Activated CD4-positive, alpha-beta T cell treated with anti-CD3 and anti-CD28 coated beads for 24 hours (primary cell): ENCODE measurements at places on chromosomes 2 and 18.

DNA sequence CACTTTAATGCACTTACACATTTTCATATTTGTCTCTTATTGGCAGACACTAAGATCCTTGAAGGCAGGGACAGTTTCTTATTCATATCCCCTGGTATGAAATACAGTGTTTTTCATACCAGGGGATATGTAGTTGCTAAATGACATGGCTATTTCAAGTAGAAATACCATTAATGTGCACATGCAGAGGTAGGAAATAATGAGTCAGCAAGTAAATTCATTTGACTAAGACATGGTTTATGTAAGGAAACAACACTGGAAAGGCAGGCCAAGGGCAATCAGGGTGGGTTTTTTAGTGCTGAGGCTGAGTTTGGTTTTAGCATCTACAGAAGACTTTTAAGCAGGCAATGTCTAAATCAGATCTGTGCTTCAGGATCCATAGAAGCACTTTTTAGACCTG, 155.9 kb downstream of the WDPCP start:
- DNase-seq: no peak

DNA sequence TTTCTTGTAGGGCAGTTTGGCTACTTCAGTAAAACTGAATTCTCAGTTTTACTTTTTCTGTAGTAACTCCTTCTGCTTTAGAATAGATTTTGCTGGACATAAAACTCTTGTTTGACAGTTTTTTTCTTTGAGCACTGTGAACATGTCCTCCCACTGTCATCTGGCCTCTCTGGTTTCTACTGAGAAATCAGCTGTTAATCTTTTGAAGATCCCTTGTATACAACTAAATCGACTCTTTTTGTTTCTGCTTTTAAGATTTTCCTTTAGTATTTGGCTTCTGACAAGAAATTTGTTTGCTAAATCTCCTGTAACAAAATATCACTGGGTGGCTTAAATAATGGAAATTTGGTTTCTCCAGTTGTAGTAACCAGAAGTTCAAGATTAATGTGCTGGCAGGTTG, 570.9 kb upstream of the RAB6C start:
- no peak for DNase-seq

DNA sequence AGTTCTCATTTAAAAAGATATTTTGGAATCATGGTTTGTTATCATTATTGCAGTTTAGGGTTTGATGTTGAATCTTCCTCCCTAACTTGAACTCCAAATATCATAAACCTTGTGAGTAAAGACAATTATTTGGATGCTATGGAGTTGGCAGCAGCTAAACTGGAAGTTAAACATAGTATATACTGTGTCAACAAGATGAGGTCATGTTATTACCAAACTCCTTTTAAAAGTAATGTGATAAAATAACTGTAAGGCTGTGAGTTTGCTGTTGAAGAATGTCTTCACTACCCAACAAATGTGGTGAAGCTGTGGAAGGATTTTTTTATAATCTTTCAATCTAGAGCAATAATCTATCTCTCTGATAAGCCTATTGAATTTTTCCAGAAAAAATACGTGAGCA, 16.0 kb downstream of the DNAH6 start:
- no peak for DNase-seq

DNA sequence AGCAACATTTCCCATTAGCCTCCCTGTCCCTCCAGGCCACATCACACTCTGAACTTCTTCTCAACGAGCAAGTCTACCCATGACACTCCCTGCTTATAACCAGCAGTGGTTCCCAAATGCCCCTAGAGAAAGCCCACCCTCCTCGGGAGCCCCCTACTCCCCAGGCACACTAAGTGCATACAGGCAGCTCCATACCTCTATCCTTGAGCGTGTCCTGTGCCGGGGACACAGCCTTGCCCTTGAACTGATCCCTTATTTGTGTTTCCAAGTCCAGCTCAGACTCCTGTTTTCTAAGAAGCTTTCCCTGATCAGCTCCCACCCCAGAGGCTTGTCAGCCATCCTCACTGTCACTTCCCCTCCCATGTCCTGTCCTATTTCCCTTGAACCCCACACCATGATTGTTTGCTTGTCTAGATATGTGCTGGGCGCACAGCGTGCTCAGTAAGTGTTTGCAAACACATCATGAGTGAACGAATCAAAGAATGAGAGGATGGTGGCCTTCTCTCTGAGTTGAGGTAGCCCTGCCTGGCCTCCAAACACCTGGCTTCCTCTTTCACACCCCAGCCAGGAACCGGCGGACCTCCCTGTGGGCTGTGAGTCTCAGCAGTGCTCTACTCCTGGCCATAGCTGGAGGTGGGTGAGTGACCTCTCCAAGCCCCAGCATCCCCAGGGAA, 2.1 kb downstream of the TEX51 start:
- no peak for DNase-seq

- no peak for DNase-seq
Observed at GRCh38 chr18:33573193-33573592, 4.8 kb upstream of the ASXL3 start.

DNA sequence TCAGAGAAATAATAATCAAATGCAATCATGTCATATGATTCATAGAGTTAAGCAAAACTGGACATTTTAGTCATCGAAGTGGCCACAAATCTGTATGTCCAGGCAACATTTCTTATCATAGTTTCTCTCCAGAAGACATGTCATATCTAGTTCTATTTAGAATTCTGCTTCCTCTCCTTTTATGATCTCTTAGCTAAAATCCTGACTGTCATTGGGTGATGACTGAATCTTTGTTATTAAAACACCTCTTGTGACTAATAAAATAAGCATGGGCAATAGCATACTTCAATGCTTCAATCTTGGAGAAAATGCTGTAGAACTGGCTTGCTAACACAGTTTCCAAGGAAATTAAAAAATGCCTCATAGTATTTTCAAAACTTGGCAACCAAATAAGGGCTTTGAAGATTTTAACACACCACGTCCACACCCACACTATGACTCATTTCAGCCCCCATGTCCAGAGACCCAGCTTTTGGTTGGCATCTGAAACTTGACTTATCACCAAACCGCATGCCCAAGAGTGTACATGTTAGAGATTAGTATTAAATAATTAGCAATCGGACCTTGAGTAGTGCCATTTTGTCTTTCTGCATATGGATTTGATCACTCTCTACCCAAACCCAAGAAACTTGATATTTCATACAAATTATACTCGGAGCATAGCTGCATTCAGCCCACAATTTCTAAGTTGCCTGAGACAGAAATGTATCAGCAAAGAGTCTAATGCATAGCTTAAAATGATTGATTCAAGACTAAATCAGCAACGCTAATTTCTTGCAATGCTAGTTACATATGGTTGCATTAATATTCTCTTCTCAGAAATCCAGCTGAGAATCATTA, 106.5 kb upstream of the ETAA1 start:
- no peak for DNase-seq
